ENCODE measurements at places on chromosomes 4 and X.
A peak's percentile ranks its signal among the peaks of the same experiment; 100 is the strongest.

DNA sequence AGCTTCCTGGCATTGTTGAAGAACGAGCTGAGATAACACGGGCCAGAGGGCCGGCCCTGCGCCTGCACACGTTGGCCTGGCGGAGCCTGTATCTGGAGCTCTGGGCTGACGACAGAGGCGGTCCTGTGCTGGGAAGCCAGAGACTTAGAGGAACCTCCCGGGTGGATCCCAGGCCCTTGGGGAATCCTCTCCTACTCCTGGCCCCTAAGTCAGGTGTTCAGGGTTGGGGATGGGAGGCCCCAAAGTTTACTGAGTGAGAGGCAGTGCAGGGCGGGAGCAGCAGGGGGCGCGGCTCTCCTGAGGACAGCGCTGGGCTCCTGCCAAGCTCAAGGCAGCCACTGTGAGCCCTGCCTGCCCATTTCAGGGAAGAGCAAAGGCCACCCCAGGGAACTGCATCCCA, 2.5 kb upstream of the HTRA3 start:
- peak; percentile 68 for DNase-seq

GRCh38 chr4:118821590-118822293, 14.2 kb downstream of the SEC24D start:
- no peak for DNase-seq

DNA sequence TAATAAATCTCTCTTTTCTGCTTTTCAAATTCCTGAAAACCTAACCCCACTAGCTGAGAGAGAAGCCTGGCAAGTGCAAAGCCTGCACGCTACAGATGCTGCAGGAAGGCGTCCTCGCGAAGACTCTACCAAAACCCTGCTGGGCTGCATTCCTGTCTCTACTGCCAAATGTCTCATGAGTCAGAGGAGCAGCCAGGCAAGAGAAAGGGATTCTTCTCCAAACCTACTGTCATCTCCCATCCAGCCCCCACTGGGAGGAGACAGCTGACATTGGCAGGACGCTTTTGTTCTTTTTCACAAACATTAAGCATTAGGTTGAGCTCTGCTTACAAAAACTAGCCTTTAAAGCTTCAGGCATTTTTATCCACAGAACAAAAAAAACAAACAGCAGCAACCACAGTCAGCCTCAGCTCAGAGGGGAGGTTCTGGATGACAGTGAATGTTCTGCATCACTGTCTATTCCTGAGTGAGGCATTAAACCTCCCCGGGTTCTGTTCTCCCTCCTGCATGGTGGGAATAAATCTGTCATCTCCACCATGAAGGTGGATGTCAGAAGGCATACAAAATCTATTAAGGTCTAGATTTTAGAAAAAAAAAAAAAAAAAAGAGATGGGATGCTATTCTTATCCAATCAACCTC, 18.0 kb downstream of the CRMP1 start:
- no peak for DNase-seq

DNA sequence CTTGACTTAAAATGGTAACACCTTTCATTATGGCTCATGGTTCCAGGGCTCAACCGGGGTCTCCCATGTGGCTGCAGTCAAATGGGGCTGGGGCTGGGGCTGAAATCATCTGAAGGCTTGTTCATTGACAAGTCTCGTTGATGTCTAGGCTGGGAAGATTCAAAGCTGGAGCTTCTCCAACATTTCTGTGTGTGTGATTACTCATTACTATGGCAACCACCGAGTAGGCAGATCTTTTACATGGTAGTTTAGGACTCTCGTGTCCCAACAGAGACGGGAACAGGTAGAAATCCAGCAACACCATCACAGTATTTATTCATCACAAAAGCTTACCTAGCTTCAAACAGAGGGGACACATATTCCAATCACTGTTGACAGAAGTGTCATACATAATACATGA, 7.8 kb downstream of the YTHDC1 start:
- peak; percentile 27 for DNase-seq

DNA sequence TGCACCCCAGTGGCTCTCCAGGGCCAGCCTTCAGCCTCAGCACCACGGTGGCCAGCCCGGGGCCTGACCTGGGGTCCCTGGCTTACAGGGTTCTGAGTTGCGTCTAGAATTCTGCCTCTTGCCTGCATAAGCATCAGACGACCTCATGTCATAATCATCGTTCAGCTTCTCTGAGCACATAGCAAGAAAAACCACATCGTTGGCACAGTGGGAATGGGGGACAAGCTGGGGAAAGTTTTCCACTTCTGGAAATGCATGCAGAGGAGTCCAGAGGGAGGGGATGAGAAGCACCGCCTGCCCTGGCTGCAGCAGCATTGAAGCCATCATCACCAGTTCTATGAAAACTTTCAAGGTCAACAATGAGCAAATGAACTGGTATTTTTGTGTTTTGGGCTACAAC, 441.0 kb upstream of the FRG1 start:
- DNase-seq = no peak

DNA sequence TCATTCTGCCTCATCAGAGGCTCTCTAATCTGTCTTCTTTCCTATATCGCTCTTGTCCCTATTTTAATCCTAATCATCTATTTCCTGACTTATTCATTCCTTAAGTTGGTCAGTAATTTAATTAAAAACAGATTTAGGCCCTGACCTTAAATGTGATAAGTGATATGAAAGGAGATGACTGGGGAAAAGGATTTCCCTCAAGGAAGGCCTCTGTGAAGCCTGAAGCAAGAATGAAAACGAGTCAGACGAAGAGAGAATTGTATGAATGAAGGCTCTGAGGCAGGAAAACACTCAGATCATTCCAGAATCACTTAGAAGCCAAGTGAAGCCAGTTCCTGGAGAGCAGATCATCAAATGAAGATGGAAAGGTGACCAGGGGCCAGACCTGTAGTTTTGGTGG, 22.1 kb downstream of the PKD2 start:
- no peak for DNase-seq

DNA sequence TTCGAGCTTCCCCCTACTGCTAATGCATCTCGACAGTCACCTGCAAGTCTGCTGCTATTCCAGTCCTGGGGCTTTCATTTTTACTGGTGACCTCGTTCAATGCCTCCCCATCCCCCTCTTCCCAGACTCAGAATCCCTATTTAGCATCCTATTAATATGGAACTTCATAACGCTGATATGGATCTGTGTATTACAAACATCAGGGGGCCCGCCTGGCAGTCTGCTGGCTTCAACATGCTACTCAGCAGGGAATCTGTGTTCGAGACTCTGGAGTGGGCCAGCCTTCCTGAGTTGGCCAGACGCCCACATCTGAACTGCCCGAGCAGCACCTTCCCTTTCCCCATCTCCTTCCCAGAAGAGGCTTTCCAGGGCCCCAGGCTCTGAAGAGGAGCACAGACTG, 173.9 kb upstream of the PPARGC1A start:
- DNase-seq = no peak

GRCh38 chrX:87518504-87518903, 902 bp downstream of the KLHL4 start:
- no peak for DNase-seq

Data from KBM-7 (cell line).